Uterus (tissue), 4 donors: ENCODE measurements at places on chromosomes 4 and X.

DNA sequence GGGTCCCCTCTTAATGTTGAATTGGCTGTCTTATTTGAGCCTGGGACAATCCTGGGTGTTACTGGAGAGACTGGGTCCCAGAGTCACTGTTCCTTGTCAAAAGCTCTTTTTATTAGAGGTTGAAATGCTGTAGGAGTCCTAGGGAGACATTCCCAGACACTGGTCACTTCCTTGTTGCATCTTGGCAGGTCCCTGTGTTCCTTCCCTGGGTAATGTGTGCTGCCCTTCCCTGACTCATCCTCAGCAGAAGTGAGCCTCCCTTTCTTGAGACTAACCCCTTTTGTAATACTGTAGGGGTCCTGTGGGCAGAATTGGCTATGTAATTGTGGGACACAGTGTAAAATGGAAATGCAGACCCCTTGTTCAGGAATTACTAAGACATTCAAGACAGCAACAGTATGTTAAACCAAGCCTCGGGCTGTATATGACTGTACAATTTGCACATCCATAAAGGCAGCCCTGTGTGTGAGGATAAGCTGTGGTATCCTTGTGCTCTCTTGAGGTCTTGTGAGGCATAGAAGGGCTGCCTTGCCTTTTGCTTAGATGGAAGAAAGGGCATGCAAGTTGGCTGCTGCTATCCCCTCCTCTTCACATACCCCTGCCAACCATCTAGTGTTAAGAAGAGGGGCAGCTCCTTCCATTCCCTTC, 53.5 kb downstream of the DCLK2 start:
- DNase-seq = no peak

GRCh38 chr4:130478406-130478805, 1382.5 kb downstream of the C4orf33 start:
- no peak for DNase-seq

GRCh38 chr4:137069473-137069872, 462.8 kb downstream of the PCDH18 start:
- no peak for DNase-seq

DNA sequence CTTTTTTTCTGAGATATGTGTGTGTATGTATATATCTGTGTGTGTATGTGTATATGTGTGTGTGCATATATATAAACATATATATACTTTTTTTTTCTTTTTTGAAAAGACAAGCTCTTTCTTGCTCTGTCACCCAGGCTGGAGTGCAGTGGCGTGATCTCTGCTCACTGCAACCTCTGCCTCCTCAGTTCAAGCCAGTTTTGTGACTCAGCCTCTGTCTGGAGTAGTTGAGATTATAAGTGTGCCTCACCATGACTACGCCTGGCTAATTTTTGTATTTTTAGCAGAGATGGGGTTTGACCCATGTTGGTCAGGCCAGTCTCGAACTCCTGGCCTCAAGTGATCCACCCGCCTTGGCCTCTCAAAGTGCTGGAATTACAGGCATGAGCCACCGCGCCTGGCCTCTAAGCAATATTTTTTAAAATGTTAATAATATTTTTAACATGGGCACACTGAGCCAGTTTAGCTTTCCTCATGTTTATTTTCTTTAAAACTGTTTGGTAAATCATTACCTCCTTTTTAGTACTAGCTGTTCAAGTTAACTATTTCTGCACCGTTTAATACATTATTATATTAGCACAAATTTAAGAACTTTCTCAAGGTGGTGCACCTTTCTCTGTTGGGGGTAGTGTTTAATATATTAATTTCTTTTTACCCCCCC, 33.3 kb downstream of the BBS12 start:
- DNase-seq = no peak

GRCh38 chr4:168880811-168881595, 129.1 kb downstream of the CBR4 start:
- no peak for DNase-seq

GRCh38 chr4:108646706-108647105, 3.7 kb upstream of the OSTC start:
- no peak for DNase-seq

DNA sequence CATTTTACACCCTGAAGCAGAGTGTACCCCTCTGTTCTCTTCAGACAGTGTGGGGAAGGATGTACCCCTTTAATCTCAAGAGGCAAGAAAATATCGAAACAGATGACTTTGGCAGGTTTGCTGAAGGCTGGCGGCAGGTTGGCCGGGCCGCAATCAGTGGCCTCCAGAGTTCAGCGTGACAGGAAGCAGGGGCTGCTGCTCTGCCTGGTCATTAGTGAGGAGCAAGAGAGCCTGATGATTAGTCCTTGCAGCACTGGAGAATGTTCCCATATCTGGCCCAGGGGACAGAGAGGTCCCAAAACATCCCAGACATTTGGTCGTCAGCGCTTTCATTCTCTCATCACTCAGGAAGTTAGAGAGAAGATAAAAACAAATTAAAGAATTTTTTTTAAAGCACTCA, 352.8 kb downstream of the SPRY1 start:
- DNase-seq = no peak

GRCh38 chr4:71772592-71772991, 11.3 kb downstream of the GC start:
- no peak for DNase-seq

DNA sequence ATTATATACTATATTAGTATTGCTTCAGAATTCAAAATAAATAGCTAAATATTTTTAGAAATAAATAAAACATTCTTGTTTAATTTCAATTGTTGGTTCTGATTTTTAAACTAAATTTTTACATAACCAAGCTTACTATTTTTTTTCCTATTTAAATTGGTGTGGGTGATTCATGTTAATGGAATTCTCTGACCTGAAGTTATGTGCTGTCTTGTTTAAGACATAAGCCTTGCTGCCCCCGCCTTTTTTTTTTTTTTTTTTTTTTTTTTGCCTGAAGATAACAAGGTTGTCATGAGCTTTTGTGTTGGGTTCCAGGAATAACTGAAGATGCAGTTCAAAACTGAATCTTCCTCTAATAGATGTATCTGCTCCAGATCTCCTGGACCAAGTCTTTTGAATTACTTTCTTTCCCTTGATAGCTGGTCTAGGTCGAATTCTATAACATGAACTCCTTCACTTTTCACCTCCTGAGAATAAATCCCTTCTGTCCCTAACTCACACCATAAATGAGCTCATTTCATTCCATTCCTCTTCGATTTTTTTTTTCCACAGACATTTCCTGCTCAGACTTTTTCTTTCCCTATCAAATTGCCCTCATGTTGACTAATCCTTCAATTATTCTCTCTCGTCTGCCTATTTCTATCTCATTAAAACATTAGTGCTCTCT, 261.5 kb upstream of the FTHL17 start:
- no peak for DNase-seq

DNA sequence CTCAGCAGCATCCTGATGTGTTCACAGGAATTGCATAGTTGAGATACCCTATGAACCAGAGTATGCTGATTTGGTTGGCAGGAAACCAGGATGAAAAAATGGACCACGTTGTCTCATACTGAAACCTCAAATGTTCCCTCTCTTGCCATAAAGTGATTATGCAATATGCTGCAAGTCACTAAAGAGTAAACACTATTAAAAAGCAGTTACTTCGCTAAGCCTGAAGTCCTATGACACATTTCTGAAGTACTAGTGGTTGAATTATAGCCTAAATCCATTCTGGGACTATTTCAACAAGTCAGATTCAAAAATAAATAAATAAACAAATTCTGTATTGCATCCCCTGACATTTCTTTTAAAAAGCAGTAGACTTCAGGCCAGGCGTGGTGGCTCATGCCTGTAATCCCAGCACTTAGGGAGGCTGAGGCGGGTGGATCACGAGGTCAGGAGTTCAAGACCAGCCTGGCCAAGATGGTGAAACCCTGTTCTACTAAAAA, 106.0 kb upstream of the NAP1L5 start:
- no peak for DNase-seq
